ENCODE measurements at places on chromosomes 2 and 18.
A peak's percentile ranks its signal among the peaks of the same experiment; 100 is the strongest.

DNA sequence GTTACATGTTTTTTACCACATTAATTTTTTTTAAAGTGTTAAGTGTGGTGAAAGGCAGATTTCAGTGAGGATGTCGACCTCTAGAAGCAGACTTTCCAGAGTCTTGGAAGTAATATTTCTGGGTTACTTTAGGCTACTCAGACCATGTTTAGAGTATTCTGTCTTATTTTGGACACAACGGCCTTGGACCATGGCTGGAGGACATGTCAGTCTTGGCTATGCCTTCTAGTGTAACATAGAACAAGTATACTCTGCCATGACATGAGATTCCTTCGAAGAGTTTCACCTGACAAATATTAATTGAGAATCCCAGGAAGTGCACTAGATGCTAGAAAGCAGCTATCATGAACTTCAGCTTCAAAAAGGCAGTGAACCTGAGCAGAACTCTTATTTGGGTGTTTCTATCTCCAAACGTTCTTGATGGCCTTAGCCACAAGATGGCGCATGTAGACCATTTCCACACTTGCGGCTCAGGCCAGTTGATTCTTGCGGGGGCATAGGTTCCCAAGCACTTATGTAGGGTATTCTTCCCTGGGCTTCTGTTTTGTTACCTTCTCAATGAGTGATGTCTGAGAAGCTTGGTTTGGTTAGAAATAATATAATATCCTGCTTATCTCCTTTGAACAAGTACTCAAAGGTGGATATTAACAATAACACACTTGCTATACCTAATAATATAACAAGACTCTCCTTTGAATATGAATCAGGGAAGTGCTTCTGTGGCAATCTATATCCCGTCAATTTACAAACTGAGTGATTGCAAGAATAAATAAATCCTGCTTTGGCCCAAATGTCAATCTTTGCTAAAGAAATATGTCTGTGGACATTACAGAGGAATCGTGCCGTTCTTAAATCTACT, 62.0 kb downstream of the CACNB4 start:
- DNase-seq = peak; percentile 39

DNA sequence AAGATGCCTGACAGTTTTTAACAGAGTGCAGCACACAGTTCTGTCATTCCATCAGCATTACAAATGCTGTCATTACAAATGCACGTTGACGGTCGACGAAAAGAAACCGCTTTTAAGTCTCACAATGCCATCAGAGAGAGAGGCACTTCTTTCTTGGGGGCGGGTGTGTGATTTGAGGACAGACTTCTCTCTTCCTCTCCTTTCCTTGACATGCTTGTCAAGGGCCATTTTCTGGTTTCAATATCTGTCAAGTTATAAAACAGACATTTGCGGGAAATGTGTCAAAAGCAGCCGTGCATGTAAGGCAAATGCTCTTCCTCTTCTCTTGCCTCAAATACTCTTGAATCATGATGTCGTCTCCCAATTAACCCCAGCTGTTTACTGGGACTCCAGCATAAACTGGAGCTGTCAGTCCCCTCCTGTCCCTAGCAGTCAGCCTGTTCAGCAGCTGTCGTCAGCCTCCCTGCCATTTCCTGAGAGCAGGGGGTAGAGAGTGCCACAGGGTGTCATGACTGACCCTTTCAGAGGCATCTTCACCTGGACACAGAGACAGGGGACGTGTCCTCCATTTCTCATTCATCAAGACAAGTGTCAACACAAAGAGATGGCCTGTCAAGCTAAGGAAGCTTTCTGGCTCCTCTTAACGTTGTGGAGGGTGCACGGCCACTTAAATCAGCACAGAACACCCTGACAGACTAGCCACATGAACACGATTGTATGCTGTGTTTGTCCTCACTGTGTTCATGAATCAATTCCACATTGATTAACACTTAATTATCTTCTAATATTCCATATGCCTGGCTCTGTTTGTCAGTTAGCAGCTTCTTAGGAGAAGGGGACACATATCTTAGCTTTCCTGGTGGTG, 305.4 kb upstream of the RAB6C start:
- DNase-seq = no peak

DNA sequence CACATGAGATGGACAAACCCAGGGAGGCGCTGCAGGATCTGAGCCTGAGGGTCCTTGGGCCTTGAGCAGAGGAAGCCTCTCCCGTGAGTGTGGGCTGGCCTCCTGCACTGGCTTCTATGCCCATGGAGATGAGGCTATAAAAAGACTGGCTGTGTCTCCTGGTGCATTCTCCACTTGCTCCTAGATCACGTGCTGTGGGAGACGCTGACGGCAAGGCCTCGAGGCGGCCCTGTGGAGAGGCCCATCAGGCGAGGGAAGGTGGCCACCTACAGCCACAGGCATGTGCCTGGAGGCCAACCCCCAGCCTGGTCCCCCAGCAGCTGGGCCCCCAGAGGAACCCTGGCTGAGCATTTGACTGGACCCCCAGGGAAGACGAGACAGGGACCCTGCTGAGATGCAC, 198.9 kb downstream of the TWIST2 start:
- no peak for DNase-seq

GRCh38 chr2:161020437-161020836, 139.8 kb upstream of the TANK start:
- DNase-seq = no peak

- DNase-seq = peak; percentile 63
These were observed 35.5 kb upstream of the CTDP1 start for GRCh38 chr18:79644006-79644665.

DNA sequence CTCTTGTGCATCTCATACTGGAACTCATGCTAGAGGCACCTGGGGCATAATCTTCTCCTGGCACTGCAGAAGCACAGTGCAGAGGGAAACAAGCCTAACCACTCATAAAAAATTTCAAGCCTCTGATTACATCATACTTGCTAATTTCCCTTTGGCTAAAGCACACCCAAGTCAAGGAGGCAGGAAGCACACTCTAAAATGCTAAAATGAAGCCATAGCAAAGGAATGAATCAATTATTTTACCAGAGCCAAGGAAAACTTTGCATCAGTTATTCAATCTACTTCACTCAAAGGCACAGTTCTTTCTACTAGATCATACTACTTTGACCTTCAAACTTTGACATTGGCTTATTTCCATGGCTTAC, 79.6 kb upstream of the SPOPL start:
- DNase-seq = no peak

- no peak for DNase-seq
These were observed 18.2 kb downstream of the ADRA2B start for GRCh38 chr2:96097951-96098823.

DNA sequence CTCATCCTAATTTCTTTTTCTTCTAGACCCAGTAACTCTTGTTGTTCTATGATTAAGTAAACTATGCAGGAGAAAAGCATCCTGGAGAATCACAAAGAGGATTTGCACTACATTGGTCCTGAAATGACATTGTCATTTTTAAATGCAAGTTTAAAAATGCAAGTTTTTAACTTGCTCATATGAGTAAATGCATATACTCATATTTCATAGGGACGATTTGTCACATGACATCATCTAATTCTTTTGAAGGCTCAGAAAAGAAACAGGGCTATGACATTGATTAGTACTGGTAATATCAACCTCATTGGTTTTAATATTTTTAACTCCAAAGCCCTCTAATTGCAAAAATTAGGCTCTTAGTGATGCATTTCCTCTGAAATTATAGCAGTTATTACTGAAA, 324.4 kb downstream of the LRRTM1 start:
- DNase-seq = no peak

DNA sequence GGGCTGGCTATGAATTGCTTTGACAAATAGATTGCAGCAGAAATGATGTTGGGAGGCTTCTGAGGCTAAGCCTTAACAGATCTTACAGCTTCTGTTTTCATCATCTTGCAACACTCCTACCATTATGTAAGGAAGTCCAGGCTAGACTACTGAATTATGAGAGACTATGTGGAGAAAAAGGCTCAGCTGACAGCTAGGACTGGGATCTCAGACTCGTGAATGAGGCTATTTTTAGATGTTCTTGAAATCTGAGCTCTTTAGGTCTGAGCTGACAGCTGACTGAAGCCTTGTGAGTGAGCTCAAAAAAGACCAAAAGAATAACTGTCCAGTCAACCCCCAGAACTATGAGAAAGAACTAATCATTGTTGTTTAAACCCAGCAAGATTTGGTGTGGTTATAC, 70.3 kb downstream of the VWC2L start:
- no peak for DNase-seq

DNA sequence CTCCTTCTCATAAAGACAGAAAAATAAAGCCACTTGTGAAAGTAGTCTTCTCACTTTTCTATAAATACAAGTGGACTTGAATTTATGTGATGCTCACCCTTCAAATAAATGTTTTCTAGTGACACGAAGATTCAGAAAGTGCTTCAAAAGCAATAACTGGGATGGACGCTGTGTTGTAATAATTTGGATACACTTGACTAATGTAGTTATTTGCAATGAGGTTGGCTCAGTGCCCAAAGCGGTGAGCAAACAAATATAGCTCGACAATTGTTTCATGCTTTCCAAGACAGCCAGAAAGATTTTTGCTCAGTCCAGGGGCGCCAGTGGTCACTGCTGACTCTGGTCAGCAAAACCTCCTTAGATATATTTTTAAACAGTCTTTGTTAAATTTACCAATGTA, 278.6 kb upstream of the KLHL14 start:
- no peak for DNase-seq

- no peak for DNase-seq
These were observed 226.7 kb downstream of the ARHGAP15 start for GRCh38 chr2:143355870-143356269.

DNA sequence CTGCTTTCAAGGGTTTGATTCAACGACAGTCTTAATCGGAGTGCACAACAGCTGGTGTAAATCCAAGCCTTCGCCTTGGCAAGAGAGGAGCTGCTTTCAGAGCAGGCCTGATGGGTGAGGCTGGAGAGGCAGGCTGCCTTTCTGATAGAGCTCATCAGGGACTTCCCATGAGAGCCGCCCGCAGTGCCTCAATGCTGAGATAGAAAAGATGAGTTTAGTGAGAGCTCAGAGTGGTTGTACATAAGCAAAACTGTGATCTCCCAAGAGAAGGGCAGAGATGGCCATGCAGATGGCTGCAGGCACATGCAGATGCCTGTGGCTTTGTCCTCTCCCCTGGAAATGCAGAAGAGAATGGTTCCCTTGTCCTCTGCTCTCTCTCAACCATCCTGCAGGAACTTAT, 122.1 kb downstream of the ARL4C start:
- DNase-seq = no peak

DNA sequence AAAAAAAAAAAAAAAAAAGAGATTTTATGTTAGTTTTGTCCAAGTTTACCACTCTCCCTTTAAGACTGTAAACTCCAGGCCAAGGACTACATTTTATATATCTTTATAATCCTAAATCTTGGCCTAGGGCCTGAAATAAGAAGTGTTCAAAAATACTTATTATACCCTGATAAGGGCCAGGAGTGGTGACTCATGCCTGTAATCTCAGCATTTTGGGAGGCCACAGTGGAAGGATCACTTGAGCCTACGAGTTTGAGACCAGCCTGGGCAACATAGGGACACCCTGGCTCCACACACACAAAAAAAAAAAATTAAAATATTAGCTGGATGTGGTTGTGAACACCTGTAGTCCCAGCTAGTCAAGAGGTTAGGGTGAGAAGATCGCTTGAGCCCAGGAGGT, 12.7 kb downstream of the TRIP12 start:
- DNase-seq = no peak

DNA sequence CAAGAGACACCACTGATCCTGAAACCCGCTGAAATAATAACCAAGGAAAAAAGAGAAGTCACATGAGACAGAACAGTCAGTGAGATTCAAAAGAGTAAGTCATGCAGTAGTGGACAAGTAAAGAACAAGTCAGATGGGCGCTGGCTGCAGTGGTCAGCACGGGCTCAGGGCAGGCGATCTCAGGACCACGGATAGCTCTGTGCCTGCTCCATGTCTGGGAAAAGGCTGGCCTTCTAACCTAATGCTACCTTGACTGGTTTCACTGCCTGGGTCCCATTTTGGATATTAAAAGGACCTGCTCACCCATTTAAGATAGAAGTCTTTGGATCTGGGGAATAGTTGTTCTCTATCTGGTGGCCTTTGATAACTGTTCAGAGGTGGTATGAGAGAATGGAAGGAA, 61.7 kb upstream of the LCLAT1 start:
- no peak for DNase-seq

GRCh38 chr2:217195658-217196446, 336.0 kb upstream of the TNP1 start:
- DNase-seq = no peak

DNA sequence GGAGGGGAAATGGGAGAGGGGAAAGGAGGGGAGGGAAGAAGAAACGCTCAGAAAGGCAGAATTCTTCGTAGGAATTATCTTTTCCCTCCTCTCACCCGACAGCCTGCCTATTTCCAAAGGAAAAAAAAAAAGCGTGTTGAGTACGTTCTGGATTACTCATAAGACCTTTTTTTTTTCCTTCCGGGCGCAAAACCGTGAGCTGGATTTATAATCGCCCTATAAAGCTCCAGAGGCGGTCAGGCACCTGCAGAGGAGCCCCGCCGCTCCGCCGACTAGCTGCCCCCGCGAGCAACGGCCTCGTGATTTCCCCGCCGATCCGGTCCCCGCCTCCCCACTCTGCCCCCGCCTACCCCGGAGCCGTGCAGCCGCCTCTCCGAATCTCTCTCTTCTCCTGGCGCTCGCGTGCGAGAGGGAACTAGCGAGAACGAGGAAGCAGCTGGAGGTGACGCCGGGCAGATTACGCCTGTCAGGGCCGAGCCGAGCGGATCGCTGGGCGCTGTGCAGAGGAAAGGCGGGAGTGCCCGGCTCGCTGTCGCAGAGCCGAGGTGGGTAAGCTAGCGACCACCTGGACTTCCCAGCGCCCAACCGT, at the start of gene GAD1:
Gene GAD1 (plus strand): TSS at position 384 of the 589 bp plus-strand sequence. CDS start 1,705 bp downstream, outside the sequence.
- peak; percentile 39 for DNase-seq

DNA sequence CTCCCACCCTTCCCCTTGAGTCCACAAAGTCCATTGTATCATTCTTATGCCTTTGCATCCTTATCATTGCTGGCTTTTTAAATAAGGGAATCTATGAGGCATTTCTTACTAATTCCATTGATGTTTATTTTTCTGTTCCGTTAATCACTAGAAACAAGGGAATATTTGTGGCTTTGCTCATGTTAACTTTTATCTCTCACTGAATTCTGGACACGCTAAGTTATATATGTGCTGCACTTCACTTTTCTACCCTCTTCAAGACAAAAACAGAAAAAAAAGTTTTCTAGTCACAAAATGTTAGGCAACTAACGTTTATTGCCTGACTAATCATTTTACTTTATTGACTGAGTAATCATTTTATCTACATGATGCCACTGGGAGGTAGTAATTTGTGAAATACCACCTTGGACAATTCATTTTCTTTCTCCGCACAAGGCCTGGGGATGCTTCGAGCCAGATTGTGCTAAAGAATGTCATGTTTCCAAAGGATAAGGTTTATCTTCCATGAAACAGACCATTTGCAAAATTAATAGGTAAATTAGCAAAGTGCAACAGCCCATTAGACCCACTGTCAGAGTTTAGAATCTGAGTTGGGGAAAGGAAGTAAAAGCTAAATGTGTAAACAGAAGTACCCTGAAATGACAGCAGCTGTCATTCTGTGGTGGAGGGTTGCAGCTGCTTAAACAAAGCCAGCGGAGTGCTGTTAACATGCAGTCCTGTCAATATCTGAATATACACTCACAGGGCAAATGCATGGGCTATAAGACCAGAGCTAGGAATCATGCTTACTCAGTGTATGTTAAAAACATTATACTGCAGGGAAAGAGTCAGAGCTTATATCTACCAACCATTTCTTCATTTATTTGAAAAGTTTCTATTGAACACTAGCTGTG, 658.7 kb downstream of the CNTNAP5 start:
- DNase-seq = no peak

- peak; percentile 3 for DNase-seq
These were observed 30.2 kb downstream of the LONRF2 start for GRCh38 chr2:100292022-100292580.

- DNase-seq = no peak
These were observed 95.1 kb downstream of the SMAD7 start for GRCh38 chr18:48855422-48856377.
